ENCODE measurements at places on chromosomes 12 and 14.

- DNase-seq: no peak
Observed at GRCh38 chr12:20188930-20189653, 179.2 kb upstream of the PDE3A start.

- peak; percentile 43 for DNase-seq
Observed at GRCh38 chr12:106582641-106583230, at the start of gene RFX4. RFX4 (plus strand) TSS chr12:106583004; CDS start chr12:106583321, 317 bp downstream.

GRCh38 chr12:85516039-85516438, 236.0 kb downstream of the ALX1 start:
- no peak for DNase-seq

DNA sequence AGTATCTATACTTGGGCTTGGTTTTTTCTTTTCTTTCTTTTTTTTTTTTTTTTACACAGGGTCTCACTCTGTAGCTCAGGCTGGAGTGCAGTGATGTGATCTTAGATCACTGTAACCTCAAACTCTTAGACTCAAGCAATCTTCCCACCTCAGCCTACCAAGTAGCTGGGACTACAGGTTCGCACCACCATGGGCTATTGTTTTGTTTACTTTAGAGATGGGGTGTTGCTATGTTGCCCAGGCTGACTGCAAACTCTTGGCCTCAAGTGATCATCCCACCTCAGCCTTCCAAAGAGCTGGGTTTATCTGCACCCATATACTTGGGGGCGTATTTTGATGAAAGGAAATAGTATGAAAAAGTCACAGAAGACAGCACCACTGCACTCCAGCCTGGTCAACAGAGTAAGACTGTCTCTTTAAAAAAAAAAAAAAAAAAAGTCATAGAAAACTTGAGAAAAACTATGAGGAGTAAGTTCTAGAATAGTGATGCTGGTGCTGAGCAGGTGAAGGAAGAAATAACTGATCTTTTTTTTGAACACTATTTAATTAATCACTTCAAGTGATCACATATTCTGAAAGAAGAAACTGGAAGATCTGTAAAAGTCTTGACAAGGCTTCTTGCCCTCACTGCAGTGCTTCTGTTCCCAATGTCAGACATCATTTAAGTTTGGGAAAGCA, 53.8 kb upstream of the NPFF start:
- DNase-seq: no peak

- no peak for DNase-seq
Observed at GRCh38 chr12:14256555-14257169, 108.8 kb upstream of the ATF7IP start.

DNA sequence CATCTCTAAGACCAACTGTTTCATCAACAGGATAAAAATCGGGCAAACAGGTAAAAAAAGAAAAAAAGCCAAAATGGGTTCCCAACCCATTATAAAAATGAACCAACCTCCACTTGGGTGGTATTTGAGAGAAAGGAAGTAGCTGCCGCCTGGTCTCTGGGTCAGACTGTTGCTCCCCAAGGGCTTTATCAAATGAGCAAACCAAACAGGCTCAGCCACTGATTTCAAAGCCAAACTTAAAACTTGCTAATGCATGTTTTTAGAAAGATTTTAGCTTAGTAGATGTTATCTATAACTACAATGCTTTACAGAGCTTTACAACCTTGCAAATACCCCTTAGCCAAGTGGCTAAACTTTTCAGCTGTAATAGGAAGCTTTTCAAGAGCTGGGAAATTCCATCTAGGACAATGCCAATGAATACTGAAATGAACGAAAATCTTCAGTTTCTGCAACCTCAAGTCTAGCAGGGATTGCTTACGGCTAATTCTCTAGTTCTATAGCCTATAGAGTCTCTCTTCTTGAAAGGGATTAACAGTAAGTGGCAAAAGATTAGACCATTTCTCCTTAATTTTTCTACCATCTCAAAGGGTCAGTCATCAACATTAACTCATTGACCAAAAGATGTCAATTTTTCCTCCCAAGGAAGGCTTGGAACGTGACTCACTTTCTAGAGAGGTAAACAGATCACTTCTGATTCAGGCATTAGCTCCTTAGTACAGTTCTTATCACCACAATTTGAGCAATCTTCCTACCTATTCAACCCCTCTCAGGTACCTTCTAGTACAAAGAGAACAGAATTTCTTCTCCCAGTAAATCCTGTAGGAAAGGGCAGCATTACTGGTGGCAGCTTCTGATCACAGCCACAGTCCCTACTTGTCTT, 4.2 kb downstream of the PPM1H start:
- no peak for DNase-seq

GRCh38 chr12:3280967-3281366, 203.8 kb downstream of the TSPAN9 start:
- DNase-seq: no peak

DNA sequence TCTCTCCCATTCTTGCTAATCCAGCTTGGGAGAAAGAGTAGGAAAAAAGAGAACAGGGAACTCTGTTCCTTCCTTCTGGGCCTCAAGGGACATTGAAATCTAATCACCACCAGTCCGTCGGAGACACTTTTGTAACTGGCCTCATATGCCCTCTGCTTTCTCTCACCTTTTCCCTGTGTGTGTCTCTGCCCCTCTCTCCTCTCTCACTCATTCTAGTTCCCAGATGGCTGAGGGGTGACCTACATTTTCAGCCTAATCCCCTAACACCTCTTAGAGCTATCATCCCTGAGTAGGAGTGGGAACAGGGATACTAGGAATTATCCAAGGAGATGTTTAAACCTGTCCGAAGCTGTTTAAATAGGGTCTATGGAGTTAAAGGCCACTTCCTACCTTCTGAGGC, 8.9 kb upstream of the PCK2 start:
- DNase-seq: no peak

DNA sequence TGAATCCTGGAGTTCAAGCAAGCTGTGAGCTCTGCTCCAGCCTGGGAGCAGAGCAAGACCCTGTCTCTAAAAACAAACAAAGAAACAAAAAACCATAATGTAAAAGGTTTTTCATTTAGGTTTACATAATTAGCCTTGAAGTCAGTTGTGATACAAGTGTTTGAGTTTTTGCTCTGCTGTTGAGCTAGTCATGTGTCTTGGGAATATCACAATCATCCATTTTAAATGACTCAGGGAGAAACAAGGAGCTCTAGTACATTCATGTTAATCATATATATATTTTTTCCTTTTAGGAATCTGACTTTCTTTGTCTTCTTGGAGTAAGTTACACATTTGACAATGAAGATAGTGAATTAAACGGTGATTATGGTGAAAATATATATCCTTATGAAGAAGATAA, 12.9 kb downstream of the MIA2 start:
- DNase-seq: no peak

DNA sequence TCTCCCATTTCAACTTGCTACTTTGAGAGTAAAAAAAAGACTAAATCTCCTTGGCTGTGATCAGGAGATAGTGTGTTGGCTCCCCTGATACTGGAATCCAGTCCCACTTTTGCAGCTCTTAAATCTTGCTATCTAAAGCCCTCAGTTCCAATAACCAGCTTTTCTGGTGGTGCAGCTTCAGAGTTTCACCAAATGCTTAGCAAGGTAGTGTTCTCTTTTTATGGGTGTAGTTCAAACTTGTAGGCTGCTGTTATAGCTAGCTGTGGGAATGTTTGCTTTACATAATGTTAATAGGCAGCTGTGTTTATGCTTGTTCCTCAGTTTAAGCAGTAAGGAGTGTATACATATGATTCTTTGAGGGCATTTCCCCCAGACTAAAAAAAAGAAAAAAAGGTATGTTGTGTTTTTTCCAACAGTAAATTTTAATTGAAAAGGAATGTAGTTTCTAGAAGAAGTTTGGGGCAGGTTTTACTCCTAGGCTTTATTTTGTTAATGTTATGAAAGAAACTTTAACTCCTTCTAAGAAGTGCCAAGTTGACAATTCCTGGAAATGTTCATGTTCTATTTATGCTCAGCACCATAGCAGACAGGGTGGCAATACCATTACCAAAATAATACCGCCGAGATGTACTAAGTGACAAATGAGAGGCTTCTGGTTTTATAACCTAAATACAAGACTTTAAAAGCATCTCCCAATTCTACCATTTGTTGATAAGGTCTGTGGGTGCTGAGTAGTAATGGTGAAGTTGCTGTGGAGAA, 12.1 kb downstream of the CRADD start:
- DNase-seq: no peak

DNA sequence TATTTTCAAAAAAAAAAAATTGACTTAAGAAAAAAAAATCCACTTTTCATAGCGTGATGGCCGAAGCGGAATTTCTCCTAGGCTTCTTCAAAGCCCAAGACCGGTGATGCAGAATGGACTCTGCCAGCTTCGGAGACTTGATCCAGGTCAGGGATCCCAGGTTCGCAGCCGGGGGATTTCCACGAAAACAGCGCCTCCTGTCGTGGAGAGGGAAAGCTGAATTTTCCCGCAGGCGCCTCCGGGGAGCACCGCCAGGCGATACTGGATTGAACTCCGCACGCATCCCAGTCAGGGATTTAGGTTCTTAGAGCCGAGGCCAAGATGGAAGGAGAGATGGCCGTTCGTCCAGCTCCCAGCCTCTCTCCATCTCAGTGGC, 2.1 kb downstream of the TTC6 start:
- DNase-seq: no peak

DNA sequence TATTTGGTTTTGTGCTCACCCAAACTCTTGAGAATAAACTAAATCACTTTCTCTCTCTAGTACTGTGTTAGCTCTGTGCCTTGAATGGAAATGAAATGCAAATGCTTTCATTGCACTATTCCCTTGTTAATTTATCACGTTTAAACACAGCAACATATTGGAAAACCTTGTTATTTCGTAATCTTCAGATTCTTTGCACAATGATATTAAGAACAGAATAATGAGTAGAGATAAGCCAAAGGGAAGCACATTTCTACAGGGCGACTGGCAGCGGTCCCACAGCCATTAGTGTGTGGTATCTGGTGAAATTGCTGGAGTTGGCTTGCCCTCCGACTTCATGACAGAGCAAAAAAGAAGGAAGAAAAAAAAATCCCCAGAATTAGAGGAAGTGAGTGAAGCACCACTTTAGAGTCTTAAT, 166.1 kb upstream of the E2F7 start:
- DNase-seq: no peak

- DNase-seq: no peak
Observed at GRCh38 chr14:85325134-85326017, 204.6 kb upstream of the FLRT2 start.

GRCh38 chr14:87566991-87567390, 426.0 kb downstream of the GALC start:
- no peak for DNase-seq

- DNase-seq: peak; percentile 14
Observed at GRCh38 chr14:33332497-33332896, 393.8 kb downstream of the NPAS3 start.

DNA sequence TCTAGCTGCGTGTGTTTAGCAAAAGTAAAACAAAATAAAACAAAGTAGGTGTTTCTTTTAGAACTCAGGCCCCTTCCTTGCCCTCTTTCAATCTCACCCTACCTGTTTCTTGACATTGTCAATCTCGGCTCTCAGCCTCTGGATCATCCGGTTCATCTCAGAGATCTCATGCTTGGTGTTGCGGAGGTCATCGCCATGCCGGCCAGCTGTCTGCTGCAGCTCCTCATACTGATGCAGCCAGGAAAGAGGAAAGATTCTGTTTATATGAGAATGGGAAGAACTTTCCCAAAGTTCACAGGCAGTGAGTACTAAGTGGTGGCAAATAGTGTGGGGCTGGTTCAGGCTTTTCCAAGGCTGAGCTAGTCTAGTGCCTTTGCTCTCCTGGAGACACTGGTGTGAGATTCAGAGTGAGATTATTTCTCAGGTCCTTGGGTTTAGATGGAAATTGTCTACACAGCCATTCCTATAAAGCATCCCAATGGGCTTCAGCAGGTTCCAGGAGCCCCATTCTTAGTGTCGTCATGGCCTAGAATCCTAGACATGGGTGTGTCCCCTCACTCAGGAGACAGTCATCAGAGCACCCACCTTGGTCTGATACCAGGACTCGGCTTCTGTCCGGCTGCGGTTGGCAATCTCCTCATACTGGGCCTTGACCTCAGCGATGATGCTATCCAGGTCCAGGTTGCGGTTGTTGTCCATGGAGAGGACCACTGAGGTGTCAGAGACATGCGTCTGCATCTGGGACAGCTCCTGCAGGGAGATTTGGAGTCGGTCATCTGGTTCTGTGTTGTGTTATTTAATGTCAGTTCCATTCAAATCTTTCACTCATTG, 3.0 kb downstream of the KRT5 start:
- DNase-seq: no peak

DNA sequence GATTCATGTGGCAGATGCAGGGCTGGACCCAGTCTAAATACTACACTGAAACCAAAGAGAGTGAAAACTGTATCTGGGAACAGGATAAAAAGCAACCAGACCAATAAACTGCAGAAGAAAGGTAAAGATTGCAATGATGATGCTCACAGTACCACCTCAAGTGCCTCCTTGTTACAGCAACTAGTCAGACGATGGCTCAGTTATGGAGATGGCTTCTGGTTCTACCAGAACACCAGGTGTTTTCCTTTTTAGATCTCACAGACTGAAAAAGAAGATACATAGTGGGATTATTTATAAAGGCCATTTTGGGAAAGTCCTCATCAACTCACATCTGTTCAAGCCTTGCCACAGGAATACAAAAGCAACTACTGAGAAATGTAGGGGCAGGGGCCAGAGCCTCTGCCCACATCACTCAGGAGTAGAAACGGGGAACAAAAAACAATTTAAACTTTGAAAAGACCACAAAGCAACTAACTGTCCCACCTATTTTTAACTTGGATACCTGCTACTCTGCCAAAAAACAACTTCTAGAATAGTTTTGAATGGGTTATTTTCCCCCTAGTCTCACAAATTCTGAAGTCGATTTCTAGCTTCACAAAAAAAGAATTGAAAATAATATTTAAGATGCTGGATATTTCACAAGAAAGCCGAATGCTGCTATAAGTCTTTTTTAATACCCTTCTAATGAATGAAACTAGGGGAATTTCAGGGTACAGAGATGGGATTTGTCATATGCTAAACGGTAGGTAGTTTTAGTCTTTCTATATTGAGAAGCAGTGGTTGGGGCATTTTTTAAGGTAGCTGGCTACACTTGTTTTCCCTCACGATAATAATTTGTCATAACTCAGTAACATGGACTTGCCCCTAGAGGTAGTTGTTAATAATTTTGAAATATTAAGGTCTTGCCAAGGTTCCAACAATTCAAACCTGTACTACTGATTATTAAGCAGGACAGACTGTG, 197.2 kb upstream of the TMPO start:
- DNase-seq: no peak

- no peak for DNase-seq
Observed at GRCh38 chr14:53915364-53916014, 41.1 kb downstream of the BMP4 start.

- DNase-seq: no peak
Observed at GRCh38 chr14:63492391-63492790, 50.8 kb downstream of the PPP2R5E start.

DNA sequence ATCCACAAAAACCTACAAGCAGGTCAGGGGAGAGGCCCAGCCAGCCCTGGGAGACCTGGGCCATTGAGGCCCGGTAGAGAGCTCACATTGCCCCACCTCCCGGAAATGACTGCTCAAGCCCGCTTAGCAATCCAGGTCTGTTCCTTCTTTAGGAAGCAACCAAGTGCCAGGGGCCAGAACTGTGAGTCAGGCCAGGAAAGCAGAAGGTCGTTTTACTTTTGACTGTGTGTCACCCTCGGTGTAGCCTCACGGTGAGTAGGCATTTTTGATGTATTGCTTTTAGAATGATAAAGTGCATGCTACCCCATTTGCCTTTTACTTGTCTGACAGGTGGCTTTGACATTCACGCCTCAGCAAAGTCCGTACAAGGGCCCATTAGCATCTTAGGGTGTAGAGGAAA, 25.4 kb upstream of the PWP1 start:
- DNase-seq: no peak
